Thyroid gland (tissue), 4 donors: ENCODE measurements at places on chromosomes 7 and 10. TPM values are rescaled to one million over a fixed set of nuclear protein-coding genes. Genes with fewer than 3 reads are reported as not detected.
A peak's percentile ranks its signal among the peaks of the same experiment; 100 is the strongest.

GRCh38 chr7:52720856-52721255 lies 314.6 kb upstream of the POM121L12 start:
- no peak for DNase-seq

ZNF503 gene
- 11.0 TPM for total RNA-seq

DNA sequence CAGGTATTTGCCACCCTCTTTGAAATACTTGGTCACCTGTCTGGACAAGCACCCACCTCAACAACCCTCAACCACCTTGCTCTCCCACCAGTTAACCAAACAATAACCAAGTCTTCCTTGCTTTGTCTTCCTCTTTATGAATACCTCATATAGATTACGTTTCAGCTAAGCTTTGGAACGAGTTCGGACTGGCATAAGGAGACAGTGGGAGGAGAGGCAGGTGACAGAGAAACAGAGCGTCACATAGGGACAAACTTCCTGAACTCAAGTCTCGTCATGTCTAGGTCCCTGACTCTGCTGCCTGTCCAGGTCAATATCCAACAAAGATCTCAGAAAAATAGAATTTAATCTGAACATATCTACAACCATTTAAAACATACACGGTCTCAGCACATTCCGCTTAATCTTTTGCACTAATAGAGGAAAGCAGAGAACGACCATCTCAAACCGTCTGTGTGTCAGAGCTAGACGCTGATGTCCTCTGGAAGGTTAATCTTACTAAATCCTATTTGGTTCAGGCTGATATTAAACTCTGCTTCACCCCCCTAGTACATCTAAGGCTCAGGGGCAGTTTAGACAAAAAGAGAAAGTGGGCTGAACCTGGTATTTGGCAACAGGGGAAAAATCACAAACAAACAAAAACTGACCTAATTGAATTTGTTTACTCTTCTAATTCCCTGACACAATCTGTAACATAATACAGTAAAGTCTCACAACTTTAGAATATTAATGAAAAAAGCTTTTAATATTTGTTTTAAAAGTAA lies 26.4 kb upstream of the SVOPL start:
- DNase-seq, result no peak

EEPD1 gene
- total RNA-seq, result 8.1 TPM

- DNase-seq, result no peak
Observed at GRCh38 chr10:132554991-132555647, 17.5 kb downstream of the INPP5A start.

DNA sequence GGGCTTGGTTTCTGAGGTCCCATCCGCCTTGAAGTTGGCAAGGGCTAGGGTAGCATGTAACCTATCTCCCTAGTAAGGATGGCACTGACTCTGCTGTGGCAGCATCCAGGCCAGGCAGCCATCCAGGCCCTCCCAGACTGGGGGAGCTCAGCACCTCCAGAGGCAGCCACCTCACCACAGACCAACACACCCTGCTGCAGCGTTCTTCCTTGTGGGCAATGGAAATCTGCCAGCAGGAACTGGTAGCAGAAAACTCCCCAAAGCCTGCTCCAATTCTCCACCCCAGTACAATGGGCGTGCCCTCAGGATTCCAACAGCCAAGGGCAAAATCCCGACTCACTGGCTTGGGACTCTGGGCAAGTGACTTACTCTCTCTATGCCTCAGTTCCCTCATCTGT lies 27.5 kb downstream of the DLG5 start:
- DNase-seq, result peak; percentile 35

GBX1 gene
- not detected for total RNA-seq

GRCh38 chr7:3430588-3430987 lies 129.5 kb downstream of the SDK1 start:
- DNase-seq, result no peak

GRCh38 chr7:55046582-55047342 lies 27.9 kb downstream of the EGFR start:
- no peak for DNase-seq

GRCh38 chr10:12041766-12042408 lies 722 bp downstream of the UPF2 start:
- peak; percentile 30 for DNase-seq

- no peak for DNase-seq
Observed at GRCh38 chr7:26700386-26700785, 164.0 kb downstream of the SKAP2 start.

GRCh38 chr10:714214-714613 lies 24.7 kb upstream of the DIP2C start:
- DNase-seq, result no peak

- DNase-seq, result no peak
Observed at GRCh38 chr7:73683788-73684693, 644 bp downstream of the BUD23 start.

DNA sequence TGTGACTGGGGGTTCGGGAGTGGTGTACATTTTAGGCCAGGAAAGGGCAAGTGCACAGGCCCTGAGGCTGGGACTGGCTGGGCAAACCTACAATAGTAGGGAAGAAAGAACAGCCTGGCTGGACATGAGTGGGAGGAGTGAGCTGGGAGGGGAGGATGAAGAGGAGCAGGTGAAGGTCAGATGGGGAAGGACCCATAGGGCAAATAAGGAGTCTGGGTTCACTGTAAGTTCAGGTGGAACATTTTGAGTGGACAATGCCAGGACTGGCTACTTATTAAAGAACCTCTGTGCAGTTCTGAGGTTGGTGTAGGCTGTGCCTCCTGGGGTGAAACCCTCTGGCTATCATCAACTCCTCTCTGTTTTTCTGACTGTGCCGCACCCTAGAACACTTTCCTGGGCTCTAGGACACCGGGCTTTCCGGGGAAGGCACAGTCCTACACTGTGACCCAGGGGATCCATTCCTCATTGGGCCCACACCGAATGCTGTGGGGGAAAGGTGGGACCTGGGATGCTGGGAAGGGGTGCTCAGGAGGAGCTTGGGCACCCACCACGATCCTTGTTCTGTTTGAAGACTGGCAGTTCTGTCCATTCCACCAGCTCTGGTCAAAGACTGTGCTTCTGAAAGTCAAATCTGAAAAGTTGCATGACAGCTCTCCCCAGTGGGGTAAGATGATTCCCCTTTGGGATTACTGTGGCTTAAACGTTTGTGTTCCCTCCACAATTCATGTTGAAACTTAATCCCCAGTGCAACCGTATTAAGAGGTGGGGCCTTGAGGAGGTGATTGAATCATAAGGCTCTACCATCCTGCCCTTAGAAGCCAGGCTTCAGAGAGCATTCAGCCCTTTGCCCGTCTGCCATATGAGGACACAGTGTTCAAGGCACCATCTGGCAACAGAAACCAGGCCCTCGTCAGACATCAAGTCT lies 4.0 kb upstream of the MMP21 start:
- no peak for DNase-seq

SPDYE9 gene
- total RNA-seq, result not detected

IFIT1 gene
- 15.9 TPM for total RNA-seq

- DNase-seq, result no peak
Observed at GRCh38 chr7:11895337-11895736, 63.3 kb upstream of the THSD7A start.

DNA sequence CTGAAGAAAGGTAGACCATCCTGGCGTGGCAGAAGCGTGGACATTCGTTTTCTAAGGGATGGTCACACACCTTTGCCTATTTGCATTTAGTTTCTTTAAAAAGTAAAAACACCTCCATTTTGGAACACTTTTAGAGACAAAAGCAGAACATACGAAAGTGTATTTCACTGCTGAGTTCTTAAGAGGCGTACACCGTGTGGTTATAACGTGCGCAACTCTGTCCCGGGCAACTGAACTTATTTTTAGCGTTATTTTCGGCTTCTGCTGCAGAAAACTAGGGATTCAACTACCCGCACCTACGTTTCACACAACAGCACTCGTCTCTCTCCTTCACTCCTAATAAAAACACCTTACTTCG lies 557 bp upstream of the LSM8 start:
- peak; percentile 6 for DNase-seq

- no peak for DNase-seq
Observed at GRCh38 chr10:114261076-114261475, 22.0 kb downstream of the VWA2 start.
